A549 treated with CpdA at 1 μM for 4 hours (cell line): ENCODE measurements at places on chromosomes 6 and 20. TPM values are rescaled to one million over a fixed set of nuclear protein-coding genes. Genes with fewer than 3 reads are reported as not detected.

OR2J3 gene
- total RNA-seq, result not detected in 5 replicates

PEX6 gene
- total RNA-seq, result 4.9 to 10.1 TPM (median 9.7 TPM) in 5 replicates

ZBTB46 gene
- 0.59 to 1.1 TPM (median 0.78 TPM) in 5 replicates for total RNA-seq

CD24 gene
- 219 to 281 TPM (median 241 TPM) in 5 replicates for total RNA-seq

IFT52 gene
- 28.0 to 40.1 TPM (median 30.7 TPM) in 5 replicates for total RNA-seq
